ENCODE measurements at places on chromosomes 13 and 19.

- DNase-seq = no peak
Observed at GRCh38 chr13:98632961-98633360, 56.1 kb upstream of the STK24 start.

- no peak for DNase-seq
Observed at GRCh38 chr13:97228850-97229521, 6.9 kb downstream of the MBNL2 start.

GRCh38 chr13:111597191-111597611, 276.8 kb downstream of the TEX29 start:
- no peak for DNase-seq

DNA sequence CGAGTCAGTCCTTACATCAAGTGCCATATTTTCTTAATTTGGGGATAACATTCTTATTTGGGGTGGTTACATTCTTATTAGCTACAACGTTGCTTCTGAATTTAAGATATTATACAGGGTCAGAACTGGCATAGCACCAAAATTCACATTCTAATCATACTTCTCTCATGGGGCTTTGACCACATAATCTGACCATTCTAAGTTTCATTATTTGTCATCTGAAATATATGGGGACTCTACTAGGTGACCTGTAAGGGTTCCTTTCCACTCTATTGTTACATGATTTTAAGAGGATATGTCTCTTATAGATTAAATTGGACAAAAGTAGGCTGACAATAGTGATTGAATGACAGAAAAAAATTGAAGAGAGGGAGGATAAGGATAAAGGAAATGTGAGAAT, 536.5 kb downstream of the KCTD12 start:
- no peak for DNase-seq

DNA sequence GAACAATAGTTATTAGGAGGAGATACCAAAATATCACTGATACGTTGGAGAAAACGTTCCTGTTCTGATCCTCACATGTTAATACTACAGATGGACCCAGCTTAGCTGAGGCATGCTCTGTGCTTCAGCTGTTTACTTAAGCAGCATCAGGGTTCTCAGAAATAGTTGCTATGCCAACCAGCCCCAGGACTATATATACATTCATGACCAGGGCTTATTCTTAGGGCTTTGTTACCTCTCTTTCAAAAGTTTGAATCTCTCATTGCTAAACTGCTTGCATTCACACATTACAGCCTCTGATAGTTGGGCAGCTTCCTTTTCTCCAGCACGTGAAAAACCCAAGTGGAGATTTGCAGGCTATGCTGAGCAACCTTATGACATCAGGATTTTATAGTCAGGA, 800.4 kb downstream of the DIAPH3 start:
- no peak for DNase-seq

DNA sequence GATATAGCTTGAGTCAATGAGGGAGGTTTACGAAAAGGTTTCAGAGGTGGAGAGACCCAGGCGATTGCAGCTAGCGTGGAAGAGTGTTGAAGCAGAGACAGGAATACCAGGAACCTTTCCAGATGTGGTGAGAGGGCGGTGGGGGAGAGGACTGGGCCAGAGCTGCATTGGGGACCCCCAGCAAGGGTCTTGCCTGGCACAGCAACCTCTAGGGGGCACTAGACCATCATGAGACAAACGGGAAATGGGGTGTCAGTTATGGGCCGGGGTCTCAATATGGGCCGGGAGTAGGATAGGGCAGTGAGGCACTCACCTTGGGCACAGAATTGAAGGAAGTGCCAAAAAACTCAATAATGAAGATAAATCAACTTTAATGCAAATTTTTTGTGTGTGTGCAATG, 2.1 kb upstream of the LRP3 start:
- DNase-seq = no peak

DNA sequence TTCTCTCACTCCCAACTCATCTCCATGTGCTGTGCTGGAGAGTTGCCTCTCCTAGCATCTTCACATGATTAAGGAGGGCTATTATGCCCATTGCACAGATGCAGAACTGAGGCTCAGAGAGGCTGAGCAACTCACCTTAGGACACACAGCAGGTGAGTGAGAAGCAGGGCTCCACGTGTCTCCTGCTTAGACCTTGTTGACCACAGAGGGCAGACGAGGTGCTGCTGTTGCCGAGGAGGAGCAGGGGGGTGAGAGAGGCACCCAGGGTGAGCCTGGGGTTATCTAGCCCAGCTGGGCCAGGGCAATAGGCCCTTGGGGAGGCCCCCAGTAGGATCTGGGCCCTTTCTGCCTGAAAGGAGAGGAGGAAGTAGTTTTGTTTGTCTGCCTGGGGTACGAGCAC, 2.4 kb upstream of the HSH2D start:
- DNase-seq = no peak

GRCh38 chr19:8042900-8043299, 9.7 kb upstream of the CCL25 start:
- no peak for DNase-seq

DNA sequence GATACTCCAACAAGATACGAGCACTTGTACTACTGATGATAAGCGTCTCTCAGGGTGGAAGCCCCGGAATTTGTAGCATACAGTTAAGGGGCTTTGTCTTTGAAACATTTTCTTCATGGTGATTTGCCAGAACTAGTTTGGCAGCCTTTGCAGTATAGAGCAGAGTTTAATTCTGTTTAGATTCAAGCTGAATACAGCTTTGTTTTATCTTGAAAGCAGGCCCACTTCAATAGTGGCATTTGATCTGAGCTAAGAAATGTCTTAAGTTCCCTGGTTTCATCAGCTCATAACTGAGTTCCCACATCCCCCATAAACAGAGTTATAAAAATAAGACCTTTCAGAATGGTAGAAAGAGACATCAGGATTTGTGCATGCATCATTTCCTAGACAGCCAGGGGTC, 125.9 kb downstream of the MIPEP start:
- no peak for DNase-seq

DNA sequence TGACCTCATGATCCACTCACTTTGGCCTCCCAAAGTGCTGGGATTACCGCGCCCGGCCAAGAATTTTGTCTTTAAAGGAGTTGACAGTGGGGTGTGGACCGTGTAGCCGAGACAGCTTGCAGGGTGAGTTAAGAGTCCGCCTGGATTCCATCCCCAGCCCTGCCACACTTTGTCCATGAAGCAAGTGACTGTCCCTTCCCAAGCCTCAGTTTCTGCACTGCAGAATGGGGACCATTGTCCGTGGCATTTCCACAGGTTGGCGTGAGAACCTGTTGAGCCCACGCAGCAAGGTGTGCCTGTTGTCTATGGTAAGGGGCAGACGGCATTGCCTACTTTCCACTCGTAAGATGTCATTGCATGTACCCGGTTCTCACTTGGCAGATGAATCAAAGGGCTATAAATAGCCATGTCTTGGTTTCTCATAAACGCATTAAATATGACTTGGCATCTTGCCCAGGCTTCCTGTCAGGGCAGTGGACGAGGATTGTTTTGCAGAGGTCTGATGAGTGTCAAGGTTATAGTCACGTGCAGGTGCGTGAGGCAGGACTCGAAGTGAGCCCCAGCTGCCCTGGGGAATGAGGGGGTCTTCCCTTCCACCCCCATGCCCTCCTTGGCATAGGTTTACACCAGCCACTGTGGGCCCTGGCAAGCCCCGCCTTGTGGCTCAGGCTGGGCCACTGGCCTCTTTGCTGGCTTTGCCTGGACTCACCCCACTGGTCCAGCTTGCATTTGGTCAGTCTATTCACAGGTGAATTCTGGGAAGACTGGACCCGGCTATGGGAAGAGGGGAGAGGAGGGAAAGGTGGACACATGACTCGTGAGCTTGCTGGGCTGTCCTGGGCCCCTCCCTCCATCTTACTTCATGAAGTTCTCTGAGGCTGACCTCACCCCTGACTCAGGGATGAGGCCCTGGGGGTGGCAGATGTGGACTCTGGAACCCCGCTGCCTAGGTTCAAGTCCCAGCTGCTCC, 14.6 kb downstream of the FAM187B start:
- peak; percentile 30 for DNase-seq

GRCh38 chr13:67048821-67049150, 181.3 kb downstream of the PCDH9 start:
- DNase-seq = no peak

GRCh38 chr19:19742773-19743172, 9.9 kb upstream of the ZNF14 start:
- no peak for DNase-seq

DNA sequence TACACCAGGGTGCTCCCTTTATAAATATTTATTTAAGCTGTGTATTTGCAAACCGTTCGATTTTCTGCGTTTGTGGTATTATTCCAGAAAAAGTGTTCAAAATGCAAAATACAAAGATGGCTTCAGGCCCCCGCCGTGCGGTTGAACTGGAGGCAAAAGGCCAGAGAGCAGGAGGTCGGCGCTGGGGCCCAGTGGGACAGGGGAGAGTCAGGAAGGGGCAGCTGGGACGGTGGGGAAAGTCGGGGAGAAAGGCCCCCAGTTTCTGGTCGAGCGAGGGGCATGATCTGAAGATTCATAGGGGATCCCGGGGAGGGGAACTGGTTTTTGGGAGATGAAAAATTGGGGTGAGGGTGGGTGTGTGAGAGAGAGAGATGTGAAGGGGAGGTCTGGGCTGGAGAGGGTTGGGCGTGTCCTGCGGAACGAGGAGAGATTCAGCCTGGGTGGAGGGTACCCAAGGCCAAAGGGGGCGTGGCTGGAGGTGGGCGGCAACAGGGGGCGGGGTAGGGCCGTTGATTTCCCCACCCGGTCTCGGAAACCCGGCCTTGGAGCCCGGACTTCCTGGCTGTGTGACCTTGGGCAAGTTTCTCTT, 678 bp downstream of the ISOC2 start:
- DNase-seq = no peak

GRCh38 chr19:16066611-16067104, 9.6 kb upstream of the TPM4 start:
- no peak for DNase-seq

- DNase-seq = no peak
Observed at GRCh38 chr19:31068268-31068667, 281.0 kb downstream of the TSHZ3 start.

DNA sequence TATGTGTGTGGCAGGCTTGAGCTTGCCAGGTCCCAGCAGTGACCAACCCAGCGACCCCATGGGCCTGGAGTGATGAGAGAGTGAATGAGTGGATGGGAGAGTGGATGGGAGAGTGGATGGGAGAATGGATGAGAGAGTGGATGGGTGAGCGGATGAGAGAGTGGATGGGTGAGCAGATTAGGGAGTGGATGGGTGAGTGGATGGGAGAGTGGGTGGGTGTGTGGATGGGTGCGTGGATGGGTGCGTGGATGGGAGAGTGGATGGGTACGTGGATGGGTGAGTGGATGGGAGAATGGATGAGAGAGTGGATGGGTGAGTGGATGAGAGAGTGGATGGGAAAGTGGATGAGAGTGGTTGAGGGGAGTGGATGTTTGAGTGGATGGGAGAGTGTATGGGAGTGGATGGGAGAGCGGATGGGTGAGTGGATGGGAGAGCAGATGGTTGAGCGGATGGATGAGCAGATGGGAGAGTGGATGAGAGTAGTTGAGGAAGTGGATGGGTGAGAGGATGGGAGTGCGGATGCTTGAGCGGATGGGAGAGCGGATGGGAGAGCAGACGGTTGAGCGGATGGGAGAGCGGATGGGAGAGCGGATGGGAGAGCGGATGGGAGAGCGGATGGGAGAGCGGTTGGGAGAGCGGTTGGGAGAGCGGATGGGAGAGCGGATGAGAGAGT, 10.3 kb upstream of the TEKTIP1 start:
- no peak for DNase-seq

GRCh38 chr19:29495901-29496441, 29.8 kb upstream of the VSTM2B start:
- DNase-seq = no peak

DNA sequence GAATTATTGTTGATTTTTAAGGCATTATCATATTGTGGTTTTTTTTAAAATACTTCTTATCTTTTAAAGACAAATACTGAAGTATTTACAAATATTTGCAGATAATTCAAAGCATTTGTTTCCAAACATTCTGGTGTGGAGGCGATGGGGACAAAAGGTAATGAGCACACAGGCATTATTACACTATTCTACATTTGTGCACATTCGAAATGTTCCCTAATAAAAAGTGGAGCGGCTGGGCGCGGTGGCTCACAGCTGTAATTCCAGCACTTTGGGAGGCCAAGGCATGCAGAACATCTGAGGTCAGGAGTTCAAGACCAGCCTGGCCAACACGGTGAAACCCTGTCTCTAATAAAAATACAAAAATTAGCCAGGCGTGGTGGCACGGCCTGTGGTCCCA, 133.4 kb downstream of the FOXO1 start:
- no peak for DNase-seq

DNA sequence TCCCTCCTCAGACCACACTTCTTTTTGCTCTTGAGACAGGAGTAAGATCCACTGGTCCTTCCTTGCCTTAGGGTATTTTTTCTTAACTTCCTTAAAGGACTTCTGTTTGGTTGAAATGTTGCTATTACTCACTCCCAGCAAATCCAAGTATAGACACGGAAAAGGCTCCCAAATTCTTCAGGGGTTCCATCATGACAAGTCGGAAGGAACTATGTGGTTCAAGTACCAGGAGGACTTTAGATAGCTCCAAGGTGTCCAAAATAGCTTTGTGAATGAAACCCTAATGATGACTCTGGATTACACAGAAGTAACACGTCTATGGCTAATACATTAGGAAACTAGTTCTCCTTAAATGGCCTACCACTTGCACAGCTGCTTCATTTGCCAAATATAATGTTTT, 238.7 kb downstream of the KCTD12 start:
- no peak for DNase-seq

GRCh38 chr19:46186717-46187101, 38.7 kb downstream of the IGFL2 start:
- DNase-seq = no peak

DNA sequence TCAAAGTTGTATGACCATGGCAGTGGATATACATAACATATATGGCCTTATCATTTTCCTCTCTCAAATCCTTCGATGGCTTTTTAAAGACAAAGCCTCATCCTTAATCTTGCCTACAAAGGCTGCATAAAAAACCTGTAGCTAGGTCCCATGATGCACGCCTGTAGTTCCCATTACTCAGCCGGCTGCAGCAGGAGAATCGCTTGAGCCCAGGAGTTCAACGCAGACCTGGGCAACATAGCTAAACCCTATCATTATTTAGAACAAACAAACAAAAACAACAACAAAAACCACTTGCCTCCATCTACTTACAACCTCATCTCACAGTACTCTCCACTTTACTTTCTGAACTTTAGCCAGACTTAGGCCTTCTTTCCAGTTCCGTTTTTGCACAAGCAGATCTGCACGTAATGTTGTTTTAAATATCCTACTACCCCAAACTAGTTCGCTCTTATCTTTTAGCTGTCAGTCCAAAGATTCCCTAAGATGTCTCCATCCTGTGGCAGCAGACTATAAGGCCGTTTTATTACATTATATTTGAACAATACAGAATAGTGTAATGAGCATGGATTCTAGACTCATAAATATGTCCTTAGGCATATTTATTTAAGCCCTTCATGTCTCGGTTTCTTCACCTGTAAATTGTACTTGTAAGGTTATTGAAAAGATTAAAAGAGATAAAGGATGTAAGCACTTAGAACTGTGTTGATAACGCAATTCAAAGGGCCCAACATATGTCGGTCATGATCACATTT, 969 bp upstream of the POMP start:
- DNase-seq = no peak

- DNase-seq = no peak
Observed at GRCh38 chr13:33108620-33109019, 92.4 kb downstream of the KL start.

Measured in stimulated activated CD4-positive, alpha-beta T cell treated with anti-CD3 and anti-CD28 coated beads, Interleukin-15, amount 100 ng/mL, for 1 hour (primary cell).